ENCODE measurements at places on chromosomes 4 and X.
A peak's percentile ranks its signal among the peaks of the same experiment; 100 is the strongest.

- DNase-seq, result no peak
Observed at GRCh38 chrX:2751291-2751690, 549 bp upstream of the XG start.

- DNase-seq, result no peak
Observed at GRCh38 chr4:172207886-172208285, 394.7 kb downstream of the GALNTL6 start.

DNA sequence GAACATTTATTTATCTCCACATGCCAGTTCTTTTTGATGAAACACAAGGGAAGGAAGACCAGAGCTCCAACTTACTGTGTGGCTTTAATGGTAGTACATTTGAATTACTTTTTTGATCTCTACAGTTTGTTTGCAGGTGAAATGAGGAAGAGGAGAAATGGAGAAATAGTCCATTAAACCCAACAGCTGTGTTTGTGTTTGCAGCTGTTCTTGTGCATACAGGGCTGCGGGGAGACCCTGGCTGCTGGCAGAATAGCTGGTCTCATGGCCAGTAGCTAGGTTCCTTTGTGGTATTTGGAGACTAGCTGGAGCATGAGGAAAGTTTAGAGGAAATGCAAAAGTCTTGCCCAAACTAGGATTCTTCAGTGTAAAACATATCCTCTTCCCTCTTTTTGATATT, 374.8 kb downstream of the GPAT3 start:
- no peak for DNase-seq

- no peak for DNase-seq
Observed at GRCh38 chrX:117400005-117400404, 716.6 kb downstream of the KLHL13 start.

DNA sequence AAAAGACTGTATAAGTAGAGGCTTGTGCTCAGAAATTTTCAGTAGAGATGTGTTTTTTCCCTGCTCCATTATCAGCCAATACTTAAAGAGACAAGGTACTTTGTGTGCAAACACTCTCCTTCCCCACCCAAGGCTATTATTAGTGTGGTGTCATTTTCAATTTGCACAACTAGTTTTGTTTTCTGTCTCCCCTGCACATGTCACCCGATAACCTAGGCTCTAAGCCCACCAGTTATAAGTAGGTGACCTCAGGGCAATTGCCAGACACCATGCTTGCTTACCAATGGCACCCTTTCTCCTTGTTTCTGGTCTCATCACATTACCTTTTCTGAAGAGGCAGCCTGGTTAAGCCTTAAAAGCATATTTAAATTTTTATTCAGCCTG, 8.0 kb upstream of the GUCY1A1 start:
- no peak for DNase-seq

DNA sequence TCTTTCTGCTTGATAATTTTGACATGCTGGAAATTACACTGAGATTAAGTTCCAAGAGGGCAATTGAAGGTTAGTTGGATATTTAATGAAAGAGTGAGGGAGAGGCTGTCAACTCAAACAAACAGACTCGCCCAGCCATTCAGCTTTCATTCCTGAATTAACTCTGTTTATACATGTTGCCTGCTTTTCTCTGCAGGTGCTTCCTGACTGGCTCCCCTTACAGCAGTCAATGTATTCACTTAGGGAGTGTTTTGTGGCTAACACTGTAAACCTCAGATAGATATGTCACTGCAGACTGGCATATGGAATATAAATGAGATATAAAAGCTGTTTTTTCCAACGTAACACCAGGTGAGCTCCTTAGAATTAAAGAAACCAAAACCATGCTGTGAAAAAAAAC, 28.7 kb downstream of the TMPRSS11A start:
- no peak for DNase-seq

GRCh38 chr4:14138106-14138505, 510.6 kb upstream of the BOD1L1 start:
- DNase-seq, result no peak

- DNase-seq, result no peak
Observed at GRCh38 chr4:184420881-184421416, 53.4 kb downstream of the IRF2 start.

DNA sequence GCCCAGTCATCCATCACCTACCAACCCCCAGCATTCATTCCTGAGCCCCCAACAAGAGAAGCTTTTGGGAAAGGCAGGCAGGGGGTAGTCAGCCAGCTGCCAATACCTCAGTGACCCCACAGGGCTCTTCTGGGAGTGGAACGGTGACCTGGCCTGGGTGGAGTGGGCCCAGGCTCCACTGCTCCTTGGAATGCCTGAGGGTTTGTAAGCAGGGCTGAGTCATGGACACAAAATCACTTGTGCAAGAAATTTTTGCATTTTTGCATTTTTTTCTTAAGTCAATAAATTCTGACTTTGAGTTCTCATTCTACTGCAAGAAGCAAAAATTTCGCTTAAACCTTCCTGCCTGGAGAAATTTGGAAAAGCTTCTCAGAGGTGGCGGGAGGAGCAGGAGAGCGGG, 18.5 kb downstream of the SORCS2 start:
- no peak for DNase-seq

DNA sequence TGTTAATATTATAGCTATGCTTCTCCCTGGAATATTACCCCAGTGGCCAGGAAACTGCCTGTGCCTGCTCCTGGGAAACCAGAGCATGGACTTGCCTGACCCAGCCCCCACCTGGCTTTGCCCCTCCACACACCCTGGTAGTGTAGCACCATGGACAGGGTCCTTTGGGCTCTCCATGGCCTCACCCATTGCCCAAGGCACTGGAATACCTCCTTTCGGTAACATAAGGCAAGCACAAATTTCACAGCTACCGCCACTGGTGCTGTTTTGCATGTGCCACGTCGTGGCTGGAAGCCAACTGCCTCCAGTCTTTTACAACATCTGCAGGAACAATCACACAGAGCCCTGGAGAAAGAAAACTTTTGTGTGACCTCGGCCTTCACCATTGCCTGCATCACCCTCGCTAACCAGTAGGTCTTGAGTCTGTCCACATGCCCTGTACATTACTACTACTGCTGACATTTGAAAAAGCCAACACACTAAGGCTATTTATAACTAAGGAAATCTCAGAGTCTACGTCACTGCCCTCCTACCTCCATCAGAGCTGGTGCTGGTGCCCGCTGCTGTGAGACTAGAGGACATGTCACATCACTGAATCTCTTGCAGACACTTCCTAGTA, 47.7 kb downstream of the HPGD start:
- DNase-seq, result peak; percentile 35

- DNase-seq, result no peak
Observed at GRCh38 chr4:54842226-54842625, 184.5 kb downstream of the KIT start.

DNA sequence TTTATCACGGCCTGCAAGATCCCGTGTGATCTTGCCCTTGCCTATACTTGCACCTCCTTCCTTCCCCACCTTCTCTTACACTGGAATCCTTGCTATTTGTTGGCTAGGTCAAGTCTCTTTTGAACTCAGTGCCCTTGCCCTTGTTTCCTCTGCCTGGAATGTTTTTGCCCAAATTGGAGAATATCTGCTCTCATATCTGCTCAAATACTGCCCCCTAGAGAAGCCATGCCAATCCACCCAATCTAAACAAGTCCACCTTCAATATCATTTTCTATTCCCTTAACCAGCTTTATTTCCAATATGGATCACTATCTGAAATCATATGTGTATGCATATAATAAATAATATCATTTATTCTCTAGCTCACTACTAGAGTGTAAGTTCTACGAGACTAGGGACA, 1044.2 kb upstream of the FTHL17 start:
- no peak for DNase-seq

GRCh38 chr4:174928174-174928573, 10.0 kb downstream of the ADAM29 start:
- DNase-seq, result no peak

- DNase-seq, result no peak
Observed at GRCh38 chr4:114249976-114250375, 270.5 kb upstream of the ARSJ start.

GRCh38 chrX:68511255-68511654, 12.4 kb downstream of the YIPF6 start:
- no peak for DNase-seq

GRCh38 chr4:81577392-81577791, 105.7 kb upstream of the RASGEF1B start:
- DNase-seq, result no peak

DNA sequence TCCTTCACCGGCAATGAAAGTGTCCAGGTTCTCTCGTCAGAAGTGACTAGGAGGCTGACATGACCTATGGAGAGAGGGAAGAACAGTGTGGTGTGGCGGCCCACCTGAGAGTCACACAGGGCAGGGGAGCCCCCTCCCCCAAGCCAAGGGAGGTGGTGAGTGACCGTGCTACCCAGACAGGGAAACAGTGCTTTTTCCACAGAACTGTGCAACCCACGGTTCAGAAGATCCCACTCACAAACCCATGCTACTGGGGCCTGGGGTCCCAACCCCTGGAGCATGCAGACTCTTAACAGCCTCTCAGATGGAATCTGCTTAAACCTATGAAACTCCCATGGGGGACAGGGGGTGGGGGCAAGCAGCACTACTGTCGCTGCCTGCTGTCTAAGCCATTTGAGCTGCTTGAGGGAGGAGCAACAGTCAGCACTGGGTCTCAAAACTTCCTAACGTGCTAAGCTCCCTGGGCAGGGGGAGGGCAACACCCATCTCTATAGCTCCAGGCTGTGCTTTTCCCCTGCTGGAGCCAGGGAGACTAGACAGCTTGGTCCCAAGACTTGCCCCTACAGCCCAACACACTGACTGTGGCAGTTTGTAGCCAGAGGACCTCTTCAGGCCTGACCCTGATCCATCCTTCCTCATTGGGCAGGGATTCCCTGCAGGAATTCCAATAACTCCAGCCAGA, 850.4 kb upstream of the AADAT start:
- DNase-seq, result no peak

DNA sequence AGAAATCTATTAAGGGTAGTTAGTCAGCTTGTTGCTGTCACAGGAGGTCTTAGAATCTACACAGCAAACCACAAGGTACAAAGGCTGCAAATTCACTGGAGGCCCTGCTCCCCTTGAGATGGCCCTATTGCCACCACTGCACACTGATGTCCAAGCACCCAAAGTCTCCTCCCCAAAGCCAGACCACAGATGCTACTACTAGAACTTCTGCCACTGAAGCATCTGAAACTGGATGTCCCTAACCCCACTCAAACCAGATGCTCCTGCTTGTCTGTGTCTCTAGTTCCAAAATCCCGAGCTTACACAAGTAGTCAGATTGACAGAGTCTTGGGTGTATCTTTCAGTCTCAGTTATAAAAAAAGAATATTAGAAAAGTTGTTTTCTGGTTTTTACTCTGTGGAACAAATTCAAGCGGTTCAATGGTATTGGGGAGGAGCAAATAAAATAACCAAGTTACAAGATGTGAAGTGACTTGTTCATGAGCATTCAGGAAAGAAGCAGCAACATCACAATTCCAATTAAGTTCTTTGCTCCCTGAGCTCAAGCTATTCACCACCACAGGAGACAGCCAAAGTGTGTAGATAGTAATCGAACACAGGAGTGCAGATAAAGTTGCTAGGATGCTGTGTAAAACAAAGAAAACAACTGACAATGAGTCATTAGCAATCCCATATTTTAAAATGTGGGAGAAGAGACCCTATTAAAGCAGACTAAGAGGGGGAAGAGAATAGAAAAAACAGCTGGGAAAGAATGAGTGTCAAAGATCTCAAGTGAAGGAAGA, 352.3 kb downstream of the PDGFC start:
- DNase-seq, result no peak

DNA sequence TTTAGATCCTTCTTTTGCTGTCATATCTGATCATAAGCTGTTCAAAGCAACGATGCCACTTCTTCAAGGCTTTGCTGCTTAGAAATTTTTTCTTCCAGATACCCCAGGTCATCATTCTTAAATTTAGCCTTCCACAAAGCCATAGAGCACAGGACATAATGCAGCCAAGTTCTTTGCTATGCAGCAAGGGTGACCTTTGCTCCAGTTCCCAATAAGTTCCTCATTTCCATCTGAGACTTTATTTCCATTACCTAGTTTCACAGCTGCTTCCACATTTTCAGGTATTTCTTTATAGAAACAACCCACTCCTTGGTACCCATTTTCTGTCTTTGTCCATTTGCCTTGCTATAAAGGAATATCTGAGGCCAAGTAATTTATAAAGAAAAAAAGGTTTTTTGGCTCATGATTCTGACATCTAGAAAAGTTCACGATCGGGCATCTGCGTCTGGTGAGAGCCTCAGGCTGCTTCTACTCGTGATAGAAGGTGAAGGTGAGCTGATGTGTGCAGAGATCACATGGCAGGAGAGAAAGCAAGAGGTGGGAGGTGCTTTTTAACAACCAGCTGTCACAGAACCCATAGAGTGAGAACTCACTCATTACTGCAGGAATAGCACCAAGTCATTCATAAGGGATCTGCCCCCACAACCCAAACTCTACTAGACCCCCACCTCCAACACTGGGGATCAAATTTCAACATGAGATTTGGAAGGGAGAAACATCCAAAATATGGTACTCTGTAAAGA, 11.8 kb upstream of the TASL start:
- DNase-seq, result no peak

GRCh38 chr4:77188498-77189220, 31.7 kb downstream of the CCNG2 start:
- no peak for DNase-seq

GRCh38 chrX:52577464-52578173, 60.8 kb upstream of the XAGE1B start:
- no peak for DNase-seq

- no peak for DNase-seq
Observed at GRCh38 chr4:38891051-38891983, 23.7 kb downstream of the FAM114A1 start.

- DNase-seq, result no peak
Observed at GRCh38 chr4:77481856-77482255, 123.8 kb upstream of the CXCL13 start.

DNA sequence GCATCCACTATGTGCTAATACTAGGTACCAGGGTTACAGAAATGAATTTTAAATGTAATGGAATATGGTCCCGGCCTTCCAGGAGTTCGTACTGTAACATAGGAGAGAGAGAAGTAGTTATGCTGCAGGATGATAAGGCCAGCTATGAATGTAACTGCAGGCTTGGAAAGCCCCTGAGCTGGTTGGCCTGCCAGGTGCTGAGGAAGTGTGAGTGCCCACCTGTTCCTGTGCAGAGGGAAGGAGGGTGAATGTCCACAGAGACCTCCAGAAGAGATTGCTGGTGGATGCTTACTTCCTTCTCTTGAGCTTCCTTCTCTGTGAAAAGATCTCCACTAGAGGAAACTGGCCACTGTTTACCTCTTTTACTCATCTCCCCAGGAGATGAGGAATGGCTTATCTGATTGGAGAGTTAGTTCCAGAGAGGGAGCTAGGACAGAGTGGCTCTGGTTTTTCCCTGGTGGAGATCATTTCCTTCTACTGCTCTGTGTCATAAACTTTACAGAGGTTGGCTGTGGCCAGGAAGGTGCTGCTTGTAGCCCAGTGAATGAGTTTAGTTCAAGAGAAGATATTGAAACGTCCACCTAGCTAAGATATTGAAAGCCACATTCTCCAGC, 114.0 kb upstream of the LNX1 start:
- no peak for DNase-seq

- peak; percentile 50 for DNase-seq
Observed at GRCh38 chrX:131746491-131746968, 202.7 kb downstream of the OR13H1 start.

DNA sequence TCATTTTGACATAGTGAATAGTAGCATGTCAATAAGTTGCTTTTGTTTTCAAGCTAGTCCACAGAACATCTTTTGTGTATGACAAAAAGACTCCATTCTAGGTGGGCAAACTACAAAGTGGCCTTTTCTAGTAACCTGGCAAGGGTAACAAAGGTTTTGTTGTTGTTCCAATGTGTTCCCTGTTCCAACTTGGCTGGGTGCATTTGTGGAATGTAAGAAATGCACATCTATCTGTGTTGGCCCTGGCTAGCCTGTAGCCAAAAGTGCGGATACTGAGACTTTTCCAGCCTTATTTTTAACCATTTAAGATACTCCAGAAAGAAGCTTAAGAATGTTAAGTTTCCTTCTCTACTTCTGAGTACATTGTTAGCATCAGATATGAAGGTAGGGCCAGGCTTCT, 118.7 kb upstream of the CHRDL1 start:
- DNase-seq, result no peak
